ENCODE measurements at places on chromosomes 13 and 19.

DNA sequence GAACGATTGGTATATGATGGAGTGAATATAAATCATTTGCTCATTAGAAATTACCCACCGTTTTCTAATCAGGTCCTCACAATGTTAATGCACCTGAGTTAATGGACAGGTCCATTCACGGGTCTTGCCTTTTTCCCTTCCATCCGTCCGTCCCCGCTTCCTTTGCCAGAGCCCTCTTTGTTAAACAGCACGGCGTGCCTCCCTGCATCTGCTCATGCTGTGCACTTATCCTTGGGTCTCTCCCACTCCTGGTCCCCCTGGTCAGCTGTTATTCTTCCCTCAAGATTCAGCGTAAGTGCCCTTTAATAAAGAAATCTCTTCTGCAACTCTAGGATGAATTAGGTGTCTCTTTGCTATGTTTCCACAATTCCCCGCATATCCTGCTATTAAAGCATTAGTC, 324.5 kb downstream of the DNAJC15 start:
- DNase-seq = no peak

DNA sequence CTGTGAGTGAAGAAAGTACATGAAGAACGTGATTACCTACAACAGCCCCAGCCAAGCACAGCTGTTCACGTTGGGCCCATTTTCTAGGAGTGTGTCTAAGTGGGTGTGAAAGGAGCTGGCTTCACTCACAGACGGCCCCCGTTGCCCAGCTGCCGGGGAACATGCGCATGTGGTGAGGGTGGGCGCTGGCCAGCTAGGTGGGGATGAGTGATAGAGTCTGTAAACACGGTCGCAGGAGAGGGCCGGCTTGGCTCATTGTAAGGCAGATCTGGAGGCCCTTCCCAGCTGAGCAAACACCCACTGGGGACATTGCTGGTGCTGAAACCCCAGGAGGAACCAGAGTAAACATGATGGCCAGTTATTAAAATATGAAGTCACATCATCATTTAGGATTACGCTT, 160.5 kb downstream of the TEX29 start:
- DNase-seq = no peak

- no peak for DNase-seq
Observed at GRCh38 chr19:10214784-10215183, 16.3 kb downstream of the S1PR2 start.

DNA sequence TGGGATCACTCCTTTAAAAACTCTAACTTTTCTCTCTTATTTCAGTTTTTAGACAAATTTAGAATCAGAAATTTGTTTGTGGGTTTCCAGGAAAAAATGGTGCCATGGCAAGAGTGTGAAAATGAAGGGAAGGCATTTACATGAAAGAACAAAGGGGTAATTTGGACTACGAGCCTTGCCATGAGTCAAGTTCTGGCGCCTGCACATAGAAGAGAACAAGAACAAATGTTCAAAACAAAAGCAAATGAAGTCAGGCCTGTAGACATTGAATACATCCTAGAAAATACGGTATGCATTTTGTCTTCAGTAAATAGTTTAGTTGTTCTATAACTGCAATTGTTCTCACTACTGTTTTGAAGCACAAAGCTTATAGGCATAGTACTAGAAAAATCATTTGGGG, 1390.5 kb downstream of the EFNB2 start:
- no peak for DNase-seq

GRCh38 chr19:30671367-30671619, 299.1 kb downstream of the ZNF536 start:
- DNase-seq = no peak

DNA sequence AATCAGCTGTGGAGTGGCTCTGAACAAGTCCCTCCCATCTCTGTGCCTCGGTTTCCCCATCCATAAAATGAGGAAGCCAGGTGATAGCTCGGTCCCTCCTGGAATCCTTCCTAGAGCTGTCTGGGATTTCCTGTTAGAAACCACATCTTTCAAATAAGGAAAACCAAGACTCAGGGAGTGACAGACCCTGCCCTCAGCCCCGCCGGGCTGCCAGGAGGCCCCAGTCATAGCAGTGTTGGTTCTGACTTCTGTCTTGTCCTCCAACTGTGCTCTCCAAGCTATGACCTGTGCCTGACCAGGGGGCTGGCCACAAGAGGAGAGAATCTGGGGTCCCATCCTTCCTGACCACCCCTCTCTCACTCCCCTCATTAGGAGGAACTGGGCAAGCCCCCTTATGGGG, 1.1 kb upstream of the SHD start:
- DNase-seq = no peak

GRCh38 chr13:29846475-29847256, 3.8 kb downstream of the UBL3 start:
- no peak for DNase-seq

- DNase-seq = no peak
Observed at GRCh38 chr19:55373306-55373992, 3.2 kb upstream of the TMEM190 start.

DNA sequence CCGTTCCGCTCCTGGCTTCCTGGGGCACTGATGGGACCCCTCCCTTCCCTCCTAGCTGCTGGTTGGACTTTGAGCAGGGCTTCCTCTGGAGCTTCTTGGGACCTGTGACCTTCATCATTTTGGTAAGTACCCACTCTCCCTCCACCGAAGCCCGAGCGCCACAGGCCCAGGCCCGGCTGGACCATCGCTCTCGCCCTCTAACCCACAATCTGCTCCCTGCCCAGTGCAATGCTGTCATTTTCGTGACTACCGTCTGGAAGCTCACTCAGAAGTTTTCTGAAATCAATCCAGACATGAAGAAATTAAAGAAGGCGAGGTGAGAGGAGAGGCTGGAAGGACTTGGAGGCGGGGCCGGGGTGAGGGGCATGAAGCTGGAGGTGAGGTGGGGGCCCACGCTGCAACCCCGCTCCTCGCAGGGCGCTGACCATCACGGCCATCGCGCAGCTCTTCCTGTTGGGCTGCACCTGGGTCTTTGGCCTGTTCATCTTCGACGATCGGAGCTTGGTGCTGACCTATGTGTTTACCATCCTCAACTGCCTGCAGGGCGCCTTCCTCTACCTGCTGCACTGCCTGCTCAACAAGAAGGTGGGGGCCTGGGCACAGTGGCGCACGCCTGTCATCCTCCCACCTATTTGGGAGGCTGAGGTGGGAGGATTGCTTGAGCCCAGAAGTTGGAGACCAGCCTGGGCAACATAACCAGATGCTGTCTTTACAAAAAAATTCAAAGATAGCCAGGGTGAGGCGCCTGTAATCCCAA, 12.3 kb downstream of the DDX39A start:
- no peak for DNase-seq

DNA sequence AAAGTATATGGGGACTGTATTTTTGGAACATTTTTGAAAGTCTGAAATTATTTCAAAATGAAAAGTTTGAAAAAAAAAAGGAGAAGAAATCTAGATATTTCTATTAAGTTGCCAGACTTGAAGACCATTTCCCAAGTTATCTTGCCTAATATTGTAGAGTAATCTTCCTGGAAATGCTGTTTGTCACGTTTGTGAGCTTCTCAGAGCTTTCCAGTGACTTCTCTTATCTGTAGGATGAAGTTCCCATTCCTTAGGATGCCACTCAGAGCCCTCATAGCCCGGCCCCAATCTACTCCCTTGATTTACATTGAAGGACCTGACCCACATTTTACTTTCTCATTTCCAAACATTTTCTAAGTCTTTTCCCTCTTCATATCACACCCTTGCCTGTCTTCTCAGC, 23.6 kb downstream of the CEACAM8 start:
- DNase-seq = no peak

DNA sequence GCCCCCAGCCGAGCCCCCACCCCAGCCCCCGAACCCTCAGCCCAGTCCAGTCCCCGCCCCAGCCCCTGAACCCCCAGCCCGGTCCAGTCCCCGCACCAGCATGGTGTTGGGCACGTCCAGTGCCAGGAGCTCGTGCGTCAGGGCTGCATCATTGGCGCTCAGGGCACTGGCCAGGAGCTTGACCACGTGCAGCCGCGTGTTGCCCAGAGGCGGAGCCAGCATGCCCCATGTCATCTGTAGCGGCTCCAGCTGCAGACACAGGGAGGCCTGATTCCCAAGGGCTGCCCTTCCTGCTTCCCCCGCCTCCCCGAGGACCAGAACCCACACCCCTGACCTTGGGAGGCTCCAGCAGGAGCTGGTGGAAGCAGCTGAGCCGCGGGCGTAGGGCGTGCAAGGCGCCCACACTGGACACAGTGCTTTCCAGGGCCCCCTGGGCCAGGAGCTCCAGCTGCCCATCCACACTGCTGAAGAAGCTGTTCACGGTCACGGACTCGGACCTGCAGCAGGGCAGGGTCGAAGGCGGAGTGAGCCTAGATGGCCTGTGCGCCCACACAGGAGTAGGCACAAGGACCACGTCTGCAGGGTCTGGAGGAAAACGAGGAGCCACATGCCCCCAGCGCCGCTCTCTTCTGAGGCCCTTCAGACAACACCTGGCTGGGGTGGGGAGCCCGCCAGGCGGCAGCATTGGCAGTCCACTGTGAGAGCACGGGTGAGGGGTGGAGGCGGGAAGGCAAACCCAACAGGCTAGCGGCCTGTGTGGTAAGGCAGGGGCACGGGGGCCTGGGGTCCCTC, 12.8 kb upstream of the TMEM86B start:
- no peak for DNase-seq

- no peak for DNase-seq
Observed at GRCh38 chr19:46452186-46452585, 19.2 kb downstream of the PNMA8A start.

GRCh38 chr19:4062419-4063368, 4.0 kb downstream of the ZBTB7A start:
- no peak for DNase-seq

- DNase-seq = no peak
Observed at GRCh38 chr19:51749979-51750378, 1.7 kb downstream of the FPR1 start.

DNA sequence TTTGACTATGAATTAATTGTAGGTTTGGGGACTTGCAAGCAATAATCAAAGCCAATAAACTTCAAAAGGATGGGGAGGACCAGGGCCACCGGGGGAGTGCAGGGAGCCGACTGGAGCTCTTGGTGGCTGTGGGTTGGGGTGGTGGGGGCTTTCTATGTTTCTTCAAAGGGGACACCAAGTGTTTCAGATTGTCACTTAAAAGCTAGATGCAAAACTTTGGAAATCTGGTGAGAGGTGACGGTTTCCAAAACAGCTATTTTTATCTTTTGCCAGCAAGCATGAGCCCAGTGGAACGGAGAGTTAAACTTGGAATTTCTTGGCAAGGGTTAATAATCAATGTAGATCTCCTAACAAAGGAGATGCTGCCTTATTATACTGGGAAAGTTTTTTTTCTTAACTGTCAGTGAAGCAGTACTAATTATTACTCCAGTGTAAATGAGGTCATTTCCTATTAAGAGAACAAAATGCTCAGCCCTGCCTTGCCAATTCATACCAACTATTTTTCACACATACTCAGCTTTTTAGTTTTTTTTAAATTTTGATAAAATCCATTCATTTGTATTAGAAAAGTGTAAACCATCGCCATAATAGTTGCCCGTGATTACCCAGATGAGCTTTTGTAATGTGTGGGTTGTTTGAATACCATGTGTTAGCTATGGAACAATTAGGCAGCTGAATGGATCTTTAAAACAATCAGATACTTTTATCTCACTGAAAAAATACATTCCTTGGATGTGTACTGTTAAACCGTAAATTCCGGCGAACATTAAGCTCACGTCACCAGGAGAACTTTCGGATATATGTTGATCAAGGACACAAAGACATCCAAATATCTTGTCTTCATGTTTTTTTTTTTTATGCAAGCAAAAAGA, 95.9 kb upstream of the ZNF536 start:
- DNase-seq = no peak

- DNase-seq = no peak
Observed at GRCh38 chr13:97810152-97810551, 143.3 kb upstream of the IPO5 start.

GRCh38 chr19:9923440-9923839, 12.9 kb downstream of the OLFM2 start:
- no peak for DNase-seq

- DNase-seq = no peak
Observed at GRCh38 chr19:2699413-2700140, 2.9 kb downstream of the GNG7 start.

DNA sequence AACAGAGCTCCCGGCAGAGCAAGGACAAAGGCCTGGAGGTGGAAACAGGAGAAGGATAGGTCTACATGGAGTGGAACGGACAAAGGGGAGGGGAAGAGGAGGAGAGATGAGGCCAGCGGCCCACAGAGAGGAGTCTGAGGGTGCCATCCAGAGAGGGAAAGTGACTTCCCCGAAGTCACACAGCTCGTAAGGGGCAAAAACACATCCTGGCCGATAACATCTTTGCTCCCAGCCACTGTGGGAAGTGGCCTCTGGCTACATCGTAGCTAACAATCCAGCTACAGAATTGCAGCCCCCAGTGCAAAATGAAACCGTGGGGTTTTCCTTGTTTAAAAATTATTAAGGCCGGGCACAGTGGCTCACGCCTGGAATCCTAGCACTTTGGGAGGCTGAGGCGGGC, 11.5 kb downstream of the PTPRS start:
- no peak for DNase-seq

DNA sequence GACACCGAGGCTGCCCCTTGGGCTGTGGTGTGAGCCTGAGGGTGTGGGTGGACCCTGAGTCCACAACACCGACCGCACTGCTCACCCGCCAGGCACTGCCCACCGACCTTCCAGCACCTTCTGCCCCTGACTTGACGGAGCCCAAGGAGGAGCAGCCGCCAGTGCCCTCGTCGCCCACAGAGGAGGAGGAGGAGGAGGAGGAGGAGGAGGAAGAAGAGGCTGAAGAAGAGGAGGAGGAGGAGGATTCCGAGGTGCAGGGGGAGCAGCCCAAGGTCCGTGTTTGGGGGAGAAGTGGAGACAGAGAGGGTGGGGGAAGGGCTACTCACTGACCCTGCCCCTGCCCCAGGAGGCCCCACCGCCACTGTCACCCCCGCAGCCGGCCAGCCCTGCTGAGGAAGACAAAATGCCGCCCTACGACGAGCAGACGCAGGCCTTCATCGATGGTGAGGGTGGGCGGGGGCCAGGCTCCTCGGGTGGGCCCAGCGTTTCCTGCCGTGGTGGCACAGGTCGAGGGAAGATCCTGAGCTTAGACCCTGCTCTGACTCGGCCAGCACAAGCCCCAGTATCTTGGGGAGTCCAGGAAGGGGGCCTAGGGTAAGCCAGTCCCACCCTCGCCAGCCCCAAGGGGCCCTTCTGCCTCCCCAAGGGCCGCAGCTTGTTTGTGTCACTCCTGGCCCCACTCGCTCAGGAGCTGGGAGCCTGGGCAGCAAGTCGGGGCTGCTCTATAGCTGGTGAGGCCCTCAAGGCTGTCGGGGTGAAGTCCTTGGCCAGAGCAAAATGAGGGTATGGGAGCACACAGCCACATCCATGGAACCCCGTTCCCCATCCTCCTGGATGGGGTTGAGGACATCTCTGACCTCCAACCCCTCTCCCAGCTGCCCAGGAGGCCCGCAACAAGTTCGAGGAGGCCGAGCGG, 12.2 kb downstream of the PRKCSH start:
- DNase-seq = no peak

- no peak for DNase-seq
Observed at GRCh38 chr13:25375727-25376358, 4.1 kb downstream of the ATP8A2 start.

DNA sequence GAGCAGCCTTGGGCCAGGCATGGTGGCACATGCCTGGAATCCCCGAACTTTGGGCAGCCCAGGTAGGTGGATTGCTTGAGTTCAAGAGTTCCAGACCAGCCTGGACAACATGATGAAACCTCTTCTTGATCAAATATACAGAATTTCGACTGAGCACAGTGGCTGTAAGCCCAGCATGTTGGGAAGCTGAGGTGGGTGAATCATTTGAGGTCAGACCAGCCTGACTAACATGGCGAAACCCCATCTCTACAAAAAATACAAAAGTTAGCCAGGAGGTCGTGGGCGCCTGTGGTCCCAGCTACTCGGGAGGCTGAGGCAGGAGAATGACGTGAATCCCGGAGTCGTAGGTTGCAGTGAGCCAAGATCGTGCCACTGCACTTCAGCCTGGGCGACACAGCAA, 8.0 kb upstream of the NLRP7 start:
- DNase-seq = no peak

All from esophagus squamous epithelium (tissue), 5 donors.